Right ventricle myocardium superior (tissue), 1 donor: ENCODE measurements at places on chromosomes 11 and 22.

- DNase-seq = no peak
Observed at GRCh38 chr11:81907996-81908395, 825.7 kb downstream of the FAM181B start.

- no peak for DNase-seq
Observed at GRCh38 chr11:43021466-43021865, 290.3 kb upstream of the API5 start.

GRCh38 chr11:13635290-13635689 is 33.2 kb upstream of the FAR1 start:
- DNase-seq = no peak

DNA sequence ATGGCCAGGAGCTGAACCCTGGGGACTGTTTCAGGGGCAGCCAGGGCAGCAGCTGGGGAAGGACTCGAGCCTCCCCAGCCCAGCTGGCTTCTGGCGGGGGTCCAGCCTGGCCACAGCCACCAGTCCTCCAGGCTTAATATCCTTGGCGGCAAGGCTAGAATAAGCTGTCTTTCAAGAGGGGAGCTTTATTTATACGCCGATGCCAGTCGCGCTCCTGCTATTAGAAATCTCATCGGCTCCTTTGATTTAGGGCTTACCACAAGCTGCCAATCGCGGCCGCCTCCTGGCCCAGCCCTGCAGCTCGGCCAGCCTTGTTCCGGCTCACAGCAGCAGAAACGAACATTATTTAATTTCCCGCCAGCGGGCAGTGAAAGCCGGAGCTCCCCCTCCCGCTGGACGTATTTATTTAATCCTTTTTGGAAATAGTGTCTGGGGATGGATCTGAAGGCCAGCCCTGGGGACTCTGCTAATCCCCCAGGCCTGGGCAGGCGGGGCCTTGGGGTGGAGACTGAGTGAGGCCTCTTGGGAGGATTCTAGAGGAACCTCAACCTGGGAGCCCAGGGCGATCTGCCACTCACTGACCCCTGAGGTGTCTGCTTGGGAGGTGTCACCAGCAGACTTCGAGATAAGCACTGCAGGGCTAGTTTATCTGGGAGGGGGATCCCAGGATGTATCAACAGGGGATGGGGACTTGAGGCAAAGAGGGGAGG is 363.1 kb downstream of the MN1 start:
- DNase-seq = no peak

- DNase-seq = no peak
Observed at GRCh38 chr11:21465203-21465602, 727.7 kb upstream of the ANO5 start.

- no peak for DNase-seq
Observed at GRCh38 chr11:67060111-67060522, 3.5 kb downstream of the RHOD start.

DNA sequence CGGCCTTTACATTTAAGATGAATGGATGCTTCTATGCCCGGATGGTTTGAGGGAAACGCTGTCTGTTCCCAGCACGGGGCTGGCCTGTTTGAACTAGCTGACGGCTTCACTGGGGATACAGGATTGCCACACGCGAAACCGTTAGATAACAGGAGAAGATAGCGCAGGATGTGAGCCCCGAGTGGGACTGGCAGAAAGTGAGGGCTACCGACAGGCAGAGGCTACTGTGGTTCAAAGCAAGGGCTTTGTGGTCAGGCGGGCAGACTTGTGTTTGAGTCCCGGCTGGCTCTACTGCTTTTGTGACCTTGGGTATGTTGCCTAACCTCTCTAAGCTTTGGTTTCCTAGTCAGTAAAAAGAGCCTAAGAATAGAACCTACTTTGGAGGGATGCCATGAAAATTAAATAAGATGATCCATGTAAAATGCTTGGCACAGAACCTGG is 2.8 kb upstream of the OAF start:
- DNase-seq = no peak

GRCh38 chr11:119006656-119007055 is 8.7 kb downstream of the CENATAC start:
- no peak for DNase-seq

- no peak for DNase-seq
Observed at GRCh38 chr11:5232176-5232575, 2.1 kb downstream of the HBD start.

- peak; percentile 82 for DNase-seq
Observed at GRCh38 chr11:10604340-10604748, 35.9 kb upstream of the LYVE1 start.

GRCh38 chr11:63804259-63804658 is 9.0 kb upstream of the SPINDOC start:
- no peak for DNase-seq

- no peak for DNase-seq
Observed at GRCh38 chr11:13047884-13048283, 38.8 kb downstream of the RASSF10 start.

DNA sequence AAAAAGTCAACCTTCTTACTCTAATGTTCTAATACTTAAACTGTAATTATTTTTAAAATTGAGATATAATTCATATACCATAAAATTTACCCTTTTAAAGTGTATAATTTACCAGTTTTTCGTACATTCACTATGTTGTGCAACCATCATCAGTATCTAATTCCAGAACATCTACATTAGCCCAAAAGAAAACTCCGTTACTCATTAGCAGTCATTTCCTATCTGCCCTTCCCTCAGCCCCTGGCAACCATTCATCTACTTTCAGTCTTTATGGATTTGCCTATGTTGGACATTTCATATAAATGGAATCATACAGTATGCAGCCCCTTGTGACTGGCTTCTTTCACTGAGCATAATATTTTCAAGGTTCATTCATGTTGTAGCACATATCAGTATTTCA is 22.2 kb downstream of the SGSM3 start:
- DNase-seq = no peak

DNA sequence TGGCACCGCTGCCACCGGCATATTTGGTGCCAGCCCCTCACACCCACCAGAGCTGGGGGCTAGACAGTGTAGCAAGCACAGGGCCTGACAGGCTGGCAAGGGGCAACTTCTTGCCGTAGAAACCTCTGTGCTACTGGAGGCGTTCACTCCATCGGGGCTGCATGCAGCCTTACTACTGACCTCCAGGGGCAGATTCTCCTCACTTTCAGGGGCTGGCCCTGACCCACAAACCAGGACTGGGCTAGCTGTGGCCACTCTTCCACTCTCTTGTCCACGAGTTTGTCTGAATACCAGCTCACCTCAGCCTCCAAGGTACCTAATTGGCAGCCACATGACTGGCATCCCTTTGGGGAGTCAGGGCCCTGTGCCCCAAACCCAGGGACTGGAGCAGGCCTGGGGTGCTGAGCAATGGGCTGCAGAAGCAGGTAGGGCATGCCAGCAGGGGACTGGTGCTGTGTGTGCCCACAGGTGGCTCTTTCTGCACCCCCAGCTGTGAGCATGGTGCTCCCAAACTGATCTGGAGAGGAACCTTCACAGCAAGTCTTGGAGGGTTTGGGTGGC is 2.1 kb upstream of the LMO1 start:
- DNase-seq = peak; percentile 37

DNA sequence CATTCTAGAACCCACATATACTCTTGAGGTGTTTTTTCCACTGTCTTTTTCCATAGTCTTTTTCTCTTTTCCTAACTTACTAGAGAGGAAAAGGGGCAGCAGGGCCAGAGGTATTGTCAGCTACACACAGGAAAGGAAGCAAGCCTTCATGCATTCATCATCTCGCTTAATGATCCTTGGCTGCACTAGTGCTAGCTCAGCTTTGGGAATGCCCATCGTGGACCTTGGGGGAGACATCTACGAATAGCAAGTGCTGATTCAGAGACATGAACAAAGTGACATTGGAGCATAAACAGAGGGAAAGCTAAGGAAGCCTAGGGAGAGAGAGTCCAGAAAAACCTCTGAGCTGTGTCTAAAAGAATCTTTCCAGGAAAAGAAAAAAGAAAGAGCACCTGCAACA is 466.3 kb upstream of the ARHGAP42 start:
- DNase-seq = no peak

- peak; percentile 82 for DNase-seq
Observed at GRCh38 chr11:134047586-134047999, 21.3 kb upstream of the JAM3 start.

DNA sequence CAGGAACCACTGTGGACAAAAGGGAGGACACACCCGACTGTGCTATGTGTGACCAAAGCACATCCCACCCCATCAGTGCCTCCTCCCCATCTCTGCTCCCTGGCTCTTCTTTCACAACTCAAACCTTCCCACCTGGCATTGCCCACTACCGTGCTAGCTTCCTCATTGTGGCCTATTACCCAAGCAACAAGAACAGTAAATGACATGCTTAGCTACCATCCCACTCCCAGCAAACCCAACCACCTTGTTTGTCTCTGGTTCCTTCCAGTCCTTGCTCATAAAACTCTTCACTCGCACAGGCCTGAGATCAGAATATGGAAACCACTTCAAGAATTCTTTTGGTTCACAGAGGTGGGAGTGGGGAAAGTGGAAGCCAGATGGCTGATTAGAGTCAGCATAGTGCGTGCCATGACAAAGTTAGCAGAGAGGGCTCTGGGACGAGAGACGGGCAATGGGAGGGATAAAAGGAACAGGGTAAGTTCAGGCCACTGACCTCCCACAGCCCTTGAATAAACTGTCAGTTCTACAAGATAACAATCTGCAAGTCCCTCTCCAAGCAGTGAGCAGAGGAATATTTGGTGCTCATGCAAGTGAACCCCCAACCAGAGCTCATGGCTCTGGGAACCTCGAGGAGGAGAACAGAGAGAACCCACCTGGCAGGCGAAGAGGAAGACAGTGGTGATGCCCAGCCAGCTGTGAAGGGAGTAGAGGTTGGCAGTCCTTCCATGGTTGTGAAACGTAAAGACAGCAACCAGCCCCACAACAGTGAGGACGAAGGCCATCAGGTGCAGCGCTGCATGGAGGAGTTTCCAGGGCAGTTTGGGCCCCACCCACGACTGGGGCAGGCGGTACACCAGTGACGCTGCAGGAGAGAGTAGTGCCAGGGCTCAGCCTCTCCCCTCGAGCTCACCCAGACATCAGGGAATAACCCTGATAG is 8.3 kb downstream of the CYB561A3 start:
- DNase-seq = no peak

DNA sequence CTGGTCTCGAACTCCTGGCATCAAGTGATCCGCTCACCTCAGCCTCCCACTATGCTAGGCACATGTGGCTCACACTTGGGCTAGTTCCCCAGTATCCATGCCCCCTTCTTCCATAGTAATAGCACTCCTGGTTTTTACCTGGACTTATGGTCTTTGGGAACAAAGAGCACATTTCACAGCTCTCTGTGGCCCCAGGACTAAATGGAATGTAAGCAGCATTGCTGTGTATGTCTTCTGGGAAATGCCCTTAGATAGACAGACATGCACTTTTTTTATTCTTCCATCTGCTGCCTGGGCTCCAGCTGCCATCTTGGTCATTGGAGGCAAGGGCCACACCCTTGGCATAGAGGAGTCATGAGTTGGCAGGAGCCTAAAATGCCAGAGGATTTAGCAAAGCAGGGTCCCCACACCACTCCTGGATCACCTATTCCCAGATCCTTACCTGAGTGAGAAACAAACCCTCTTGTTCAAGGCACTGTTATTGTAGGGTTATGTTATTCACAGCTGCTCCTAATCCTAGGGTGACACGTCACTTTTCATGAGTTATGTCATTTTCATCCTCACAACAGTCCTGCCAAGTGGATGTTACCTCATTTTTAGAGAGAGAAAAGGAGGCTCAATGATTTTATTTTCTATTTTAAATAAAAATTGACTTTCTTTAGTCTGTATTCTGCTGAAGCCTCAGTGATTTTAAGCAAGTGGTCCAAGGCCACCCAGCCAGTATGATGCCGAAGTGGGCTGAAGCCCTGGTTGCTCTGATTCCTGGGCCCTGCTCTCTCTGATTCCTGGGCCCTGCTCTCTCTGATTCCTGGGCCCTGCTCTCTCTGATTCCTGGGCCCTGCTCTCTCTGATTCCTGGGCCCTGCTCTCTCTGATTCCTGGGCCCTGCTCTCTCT is 15.7 kb upstream of the GDPD5 start:
- DNase-seq = no peak
